ENCODE measurements at places on chromosomes 7 and 10.
A peak's percentile ranks its signal among the peaks of the same experiment; 100 is the strongest.

- DNase-seq: no peak
These were observed 24.9 kb upstream of the ADO start for GRCh38 chr10:62779487-62780248.

DNA sequence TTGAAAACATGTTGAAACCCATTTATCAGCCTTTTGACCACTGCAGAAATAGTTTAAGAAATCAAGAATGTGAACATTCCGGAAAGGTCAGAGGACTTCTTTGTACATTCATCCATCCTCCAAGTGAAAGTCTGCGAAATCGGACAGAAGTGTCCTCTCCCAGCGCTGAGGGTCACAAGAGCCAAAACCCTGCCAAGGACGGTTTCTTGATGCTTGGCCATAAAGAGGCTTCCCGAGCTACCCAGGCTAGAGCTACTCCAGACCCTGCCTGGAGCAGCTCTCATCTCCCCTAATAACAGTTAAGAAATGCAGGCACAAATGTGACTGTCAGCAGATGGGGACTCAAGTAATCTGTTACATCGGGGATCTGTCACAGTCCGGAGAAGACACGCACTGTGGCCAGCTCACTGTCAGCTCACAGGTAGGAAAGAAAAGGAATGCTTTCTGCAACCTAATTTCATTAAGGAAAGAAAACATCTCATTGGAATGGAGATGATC, 4.5 kb upstream of the CYTH3 start:
- no peak for DNase-seq

DNA sequence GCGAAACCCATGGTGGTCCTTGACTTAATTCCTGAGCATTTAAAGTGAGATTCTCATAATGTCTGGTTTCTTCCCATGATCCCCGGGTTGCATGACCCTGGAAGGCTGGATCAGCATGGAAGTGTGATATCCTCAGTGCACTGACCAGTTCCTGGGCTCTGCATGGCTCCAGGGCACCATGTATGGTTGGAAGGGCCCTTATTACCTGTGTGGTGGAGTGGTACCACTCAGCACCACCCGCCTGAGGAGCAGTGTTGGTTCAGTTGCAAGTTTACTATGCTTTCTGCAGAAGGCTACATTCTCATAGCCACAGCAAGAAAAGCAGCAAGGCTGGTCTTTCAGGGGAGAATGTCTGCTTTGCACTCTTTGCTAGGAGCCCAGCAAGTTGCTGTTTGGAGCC, 325.7 kb upstream of the MKI67 start:
- DNase-seq: no peak

DNA sequence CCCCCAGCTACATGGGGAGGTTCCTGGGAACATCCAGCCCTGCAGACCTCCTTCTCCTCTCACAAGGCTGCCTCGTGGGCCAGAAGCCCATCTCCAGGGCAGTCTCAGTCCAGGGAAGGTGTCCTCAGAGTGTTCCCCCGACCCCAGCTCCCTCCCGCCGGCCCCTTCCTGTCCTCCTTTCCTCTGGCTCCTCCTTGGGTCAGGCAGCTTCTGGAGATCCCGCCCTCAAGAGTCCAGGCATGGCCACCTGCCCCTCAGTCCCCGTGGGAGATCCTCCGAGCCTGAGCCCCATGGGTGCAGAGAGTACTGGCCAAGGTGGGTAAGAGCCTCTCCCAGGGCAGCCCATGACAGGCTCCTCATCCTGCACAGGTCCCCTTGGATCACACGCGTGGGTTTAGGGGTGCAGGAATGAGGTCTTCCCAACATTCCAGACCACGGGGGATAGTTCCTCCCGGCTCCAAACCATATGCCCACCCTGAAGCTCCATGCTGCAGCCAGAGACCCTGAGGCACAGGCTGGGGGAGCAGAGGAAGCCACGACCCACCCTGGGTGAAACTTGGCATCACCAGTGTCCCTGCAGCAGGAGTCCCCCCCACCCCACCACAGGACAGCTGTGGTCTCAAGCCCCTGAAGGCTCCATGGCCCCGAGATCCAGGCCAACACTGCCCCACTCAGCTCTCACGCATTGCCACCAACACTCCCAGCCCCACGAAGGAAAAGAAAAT, 65.5 kb downstream of the OAT start:
- DNase-seq: no peak

DNA sequence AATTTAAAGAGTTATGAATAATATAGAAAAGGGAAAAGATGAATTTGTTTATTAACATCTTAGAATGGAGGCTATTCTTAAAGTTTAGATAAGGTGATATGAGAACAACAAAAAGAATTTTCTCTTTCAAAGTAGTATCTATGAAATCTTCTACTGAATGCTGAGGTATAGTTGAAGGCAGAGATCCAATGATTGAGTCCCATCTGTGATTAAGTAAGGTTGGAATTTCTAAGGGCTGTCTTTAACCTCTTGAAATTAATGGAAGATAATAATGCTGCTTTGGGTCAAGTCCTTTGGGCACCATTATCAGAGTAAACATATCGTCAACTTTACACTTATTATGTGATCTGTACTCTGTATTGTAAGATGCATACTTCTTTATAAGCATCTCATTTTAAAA, 307.9 kb downstream of the PRKG1 start:
- no peak for DNase-seq

- DNase-seq: no peak
These were observed 5.1 kb upstream of the PCBD1 start for GRCh38 chr10:70893227-70894006.

DNA sequence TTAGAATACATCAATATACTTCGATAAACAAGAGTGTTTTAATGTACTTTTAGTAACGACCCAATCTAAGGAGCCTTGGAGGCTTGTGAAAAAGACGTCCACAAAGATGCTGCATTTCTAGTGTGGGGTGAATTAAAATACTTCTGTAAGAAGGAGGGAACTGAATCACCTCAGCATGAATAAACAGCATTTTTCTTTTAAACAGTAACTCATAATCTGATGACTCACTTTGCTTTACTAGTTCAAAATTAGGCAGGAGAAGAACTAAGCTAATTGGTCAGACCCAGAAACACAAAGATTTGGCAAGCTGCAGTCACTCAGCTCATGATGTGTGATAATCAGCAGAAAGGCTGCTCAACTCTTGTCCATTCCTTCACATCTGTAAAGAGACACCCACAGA, 24.2 kb downstream of the NCOA4 start:
- no peak for DNase-seq

- DNase-seq: no peak
These were observed 25.0 kb downstream of the SHH start for GRCh38 chr7:155787171-155787851.

DNA sequence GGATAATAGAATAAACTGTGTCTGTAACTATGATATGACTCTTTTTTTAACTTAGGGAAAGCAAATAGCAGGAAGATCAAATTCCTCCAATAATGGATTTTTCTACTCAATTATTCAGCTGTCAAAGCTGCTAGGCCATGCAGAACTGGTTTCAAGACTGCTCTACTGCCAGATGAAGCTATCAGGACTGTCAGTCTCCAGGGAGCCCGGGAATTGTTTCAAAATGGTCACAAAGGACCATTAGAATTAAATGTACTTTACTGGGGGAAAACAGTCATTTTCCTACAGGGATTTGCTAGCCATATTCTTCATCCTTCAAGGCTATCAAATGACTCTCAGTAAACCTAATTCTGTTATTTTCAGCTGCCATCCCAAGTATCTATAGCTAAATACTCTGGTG, 276.3 kb downstream of the LHFPL3 start:
- DNase-seq: no peak

DNA sequence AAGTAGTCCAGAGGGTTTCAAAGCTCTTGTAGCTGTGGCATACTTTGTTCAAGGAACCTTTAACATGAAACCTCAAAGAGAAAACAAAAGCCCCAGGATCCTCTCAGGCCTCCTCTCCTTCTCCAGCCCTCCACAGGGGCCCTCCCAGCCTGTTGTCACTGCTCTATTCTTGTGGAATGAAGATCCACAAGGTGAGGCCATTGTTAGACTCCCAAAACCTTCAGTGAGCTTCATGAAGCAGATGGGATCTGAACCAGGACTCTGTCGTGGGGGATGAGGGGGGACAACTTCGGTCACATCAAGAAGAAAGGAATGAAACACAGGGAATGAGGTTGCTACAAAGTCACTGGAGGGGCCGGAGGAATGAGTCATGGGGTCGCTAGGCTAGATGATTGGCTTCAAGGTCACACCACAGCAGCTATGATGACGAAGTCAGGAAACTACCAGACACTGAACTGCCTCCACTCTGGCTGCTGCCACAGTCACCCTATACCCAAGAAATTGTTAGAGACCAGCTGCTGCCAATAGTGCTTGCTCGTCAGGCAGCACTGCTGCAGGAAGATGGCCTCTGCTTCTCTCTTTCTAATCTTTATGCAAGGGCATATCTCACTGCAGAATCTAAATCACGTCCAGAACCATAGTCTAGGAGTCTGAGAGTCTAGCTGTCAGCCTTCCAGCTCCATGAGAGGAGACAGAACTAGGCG, 208.8 kb downstream of the HIBADH start:
- no peak for DNase-seq

GRCh38 chr10:119404719-119405519, 137.6 kb downstream of the RGS10 start:
- no peak for DNase-seq

DNA sequence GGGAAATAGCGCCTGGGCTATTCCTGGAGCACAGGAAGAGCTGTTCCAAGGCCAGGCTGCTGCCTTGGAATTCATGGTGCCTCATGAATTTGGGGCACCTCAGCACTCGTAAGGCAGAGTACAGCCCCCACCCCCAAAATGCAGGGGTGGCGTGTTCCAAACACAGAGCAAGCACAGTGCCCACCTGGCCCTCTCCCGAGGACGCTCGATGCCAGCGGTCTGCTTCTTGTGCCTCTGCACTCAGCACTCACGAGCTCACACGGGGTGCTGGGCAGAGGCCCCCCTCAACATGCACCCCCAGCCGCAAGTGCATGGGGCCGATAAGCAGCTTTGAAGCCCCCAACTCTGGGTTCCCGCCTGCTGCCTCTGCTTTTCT, 60.1 kb downstream of the ZRANB1 start:
- DNase-seq: no peak

DNA sequence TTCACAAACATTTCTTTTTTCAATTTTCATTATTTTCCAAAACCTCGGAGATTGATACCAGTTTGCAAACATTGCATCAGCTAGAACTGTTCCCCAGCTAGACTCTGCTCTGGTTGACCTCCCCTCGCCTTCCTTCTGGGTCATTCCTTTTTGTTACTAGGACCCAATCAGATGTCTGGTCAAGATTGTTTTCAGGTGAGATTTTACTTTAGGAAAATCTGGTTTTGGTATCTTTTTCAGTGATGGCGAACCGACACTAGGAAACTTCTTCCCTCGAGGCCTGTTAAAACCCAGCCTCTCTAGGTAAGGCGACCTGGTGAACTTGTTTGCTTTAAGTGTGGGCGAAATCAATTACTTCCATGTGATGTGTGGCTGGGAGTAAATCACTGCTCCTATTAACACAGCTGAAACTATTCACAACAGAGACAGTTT, 8.4 kb downstream of the PROSER2 start:
- no peak for DNase-seq

DNA sequence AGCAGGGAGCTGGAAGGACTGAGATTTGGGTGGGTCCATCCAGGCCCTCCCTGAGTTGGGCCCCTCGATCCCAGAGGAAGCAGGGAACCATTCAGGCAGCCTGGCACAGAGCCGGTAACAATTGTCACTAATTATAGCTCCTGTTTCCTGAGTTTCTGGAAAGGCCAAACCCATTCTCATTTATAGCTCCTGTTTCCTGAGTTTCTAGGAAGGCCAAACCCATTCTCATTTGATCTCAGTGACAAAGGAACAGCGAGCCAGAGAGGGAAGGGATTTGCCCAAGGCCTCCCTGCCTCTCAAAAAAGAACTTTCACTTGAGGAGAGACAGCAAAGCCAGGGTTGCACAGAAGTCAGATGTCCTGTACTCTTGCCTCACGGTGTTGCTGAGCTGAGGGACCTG, 521.9 kb downstream of the TYW1 start:
- DNase-seq: peak; percentile 14
